AG08395 (cell line): ENCODE measurements at places on chromosomes 2 and 18.

GRCh38 chr18:34704823-34705222 is 5.3 kb upstream of the DTNA start:
- no peak for DNase-seq

- no peak for DNase-seq
These were observed 121.6 kb downstream of the RBMS1 start for GRCh38 chr2:160372010-160372356.

- DNase-seq = no peak
These were observed 80.1 kb downstream of the TLK1 start for GRCh38 chr2:171080607-171081006.

- no peak for DNase-seq
These were observed 58.8 kb downstream of the RND3 start for GRCh38 chr2:150428641-150429040.

- DNase-seq = no peak
These were observed 35.5 kb downstream of the POU3F3 start for GRCh38 chr2:104889291-104889959.
